ENCODE measurements at places on chromosomes 6 and 20.

GRCh38 chr20:41989935-41990635 is 371.9 kb upstream of the CHD6 start:
- DNase-seq, result no peak

- DNase-seq, result no peak
These were observed 393.1 kb downstream of the ZFAND3 start for GRCh38 chr6:38212579-38212978.

DNA sequence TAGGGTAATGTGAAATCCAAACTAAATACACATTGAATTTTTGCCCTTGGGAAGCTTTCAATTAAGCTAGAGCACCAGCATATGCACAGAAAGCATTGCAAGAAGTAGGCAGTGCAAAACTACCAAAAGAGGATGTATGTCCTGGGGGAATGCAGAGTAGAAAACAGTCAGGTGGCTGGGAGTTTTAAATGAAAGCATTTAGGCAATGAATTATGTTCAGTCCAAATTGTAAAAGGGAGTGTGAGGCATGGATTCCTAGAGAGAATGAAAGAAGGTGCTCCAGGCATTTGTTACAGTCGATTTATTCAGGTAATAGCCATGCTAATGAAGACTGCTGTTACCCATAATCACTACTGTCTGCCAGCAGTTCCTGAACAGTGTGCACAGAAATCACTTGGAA is 604.1 kb upstream of the POU3F2 start:
- DNase-seq, result no peak

- no peak for DNase-seq
These were observed 972 bp downstream of the GSTA3 start for GRCh38 chr6:52908526-52908925.

DNA sequence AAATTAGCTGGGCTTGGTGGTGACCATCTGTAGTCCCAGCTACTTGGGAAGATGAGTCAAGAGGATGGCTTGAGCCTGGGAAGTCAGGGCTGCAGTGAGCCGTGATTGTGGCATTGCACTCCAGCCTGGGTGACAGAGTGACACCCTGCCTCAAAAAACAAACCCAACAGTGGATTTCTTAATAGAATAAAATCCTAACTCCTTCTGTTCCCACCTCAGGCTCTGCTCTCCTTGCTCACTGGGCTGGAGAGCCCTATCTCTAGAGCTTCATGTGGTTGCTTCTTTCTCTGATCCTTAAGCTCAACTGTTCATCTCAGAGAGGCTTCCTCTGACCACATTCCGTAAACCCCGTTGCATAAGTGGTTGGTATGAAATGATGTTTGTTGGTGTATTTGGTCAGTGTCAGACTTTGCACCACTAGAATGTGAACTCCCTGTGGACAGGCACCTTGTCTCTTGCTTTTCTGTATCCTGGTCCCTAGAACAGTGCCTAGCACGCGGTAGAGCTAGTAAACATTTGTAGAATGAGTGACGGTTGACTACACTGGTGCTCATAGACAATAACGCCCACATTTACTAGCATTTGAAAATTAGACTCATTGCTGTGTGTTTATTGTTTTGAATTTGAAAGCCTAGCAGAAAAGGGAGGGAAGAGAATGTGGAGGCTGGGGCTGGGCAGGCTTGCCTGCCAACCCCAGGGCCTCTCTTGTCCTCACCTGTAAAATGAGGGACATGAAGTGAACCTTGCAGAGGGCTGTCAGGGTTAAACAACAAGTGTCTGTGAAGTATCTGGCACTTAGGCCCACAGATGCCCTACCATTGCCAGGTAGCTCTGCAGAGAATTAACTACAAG is 4.2 kb downstream of the MAPRE1 start:
- no peak for DNase-seq

DNA sequence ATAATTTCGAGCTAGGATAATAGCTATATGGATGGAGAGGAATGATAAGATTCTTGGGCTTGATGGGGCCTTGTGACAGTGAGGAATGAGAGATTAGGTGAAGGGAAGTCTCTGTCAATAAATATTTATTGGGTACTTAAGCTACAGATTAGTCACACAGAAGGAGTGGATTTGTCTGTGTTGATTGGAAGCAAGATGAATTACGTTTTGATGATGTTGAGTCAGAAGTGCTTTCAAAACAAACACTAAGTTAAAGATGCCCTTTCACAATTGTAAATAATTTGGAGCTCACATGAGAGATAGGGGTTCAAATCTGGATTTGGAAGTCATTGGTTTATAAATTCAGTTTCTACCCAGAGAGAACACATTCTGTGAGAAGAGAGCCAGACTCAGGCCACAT is 834.2 kb downstream of the KIF16B start:
- no peak for DNase-seq

- no peak for DNase-seq
These were observed 254.3 kb downstream of the THBS2 start for GRCh38 chr6:168999392-168999791.

DNA sequence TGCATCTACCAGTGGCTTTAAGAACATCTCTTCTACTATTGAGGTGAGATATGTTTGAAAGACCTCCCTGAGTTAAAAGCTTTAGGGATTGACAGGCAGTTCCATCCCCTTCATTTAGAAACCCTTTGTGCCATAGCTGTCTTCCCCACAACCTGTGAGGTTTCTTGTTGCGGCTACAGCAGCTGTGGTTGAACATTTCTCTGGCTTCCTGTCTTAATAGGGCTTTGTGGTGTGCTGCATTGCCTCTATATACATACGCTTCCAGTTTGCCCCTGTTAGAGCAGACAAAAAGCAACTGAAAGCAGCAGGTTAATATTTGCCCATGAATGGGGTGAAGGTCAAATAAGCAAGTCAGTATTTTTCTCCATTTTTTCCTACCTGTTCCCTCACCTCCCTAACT is 210.2 kb downstream of the TMEM200A start:
- DNase-seq, result peak; percentile 75
